ENCODE measurements at places on chromosomes 5 and 9.

DNA sequence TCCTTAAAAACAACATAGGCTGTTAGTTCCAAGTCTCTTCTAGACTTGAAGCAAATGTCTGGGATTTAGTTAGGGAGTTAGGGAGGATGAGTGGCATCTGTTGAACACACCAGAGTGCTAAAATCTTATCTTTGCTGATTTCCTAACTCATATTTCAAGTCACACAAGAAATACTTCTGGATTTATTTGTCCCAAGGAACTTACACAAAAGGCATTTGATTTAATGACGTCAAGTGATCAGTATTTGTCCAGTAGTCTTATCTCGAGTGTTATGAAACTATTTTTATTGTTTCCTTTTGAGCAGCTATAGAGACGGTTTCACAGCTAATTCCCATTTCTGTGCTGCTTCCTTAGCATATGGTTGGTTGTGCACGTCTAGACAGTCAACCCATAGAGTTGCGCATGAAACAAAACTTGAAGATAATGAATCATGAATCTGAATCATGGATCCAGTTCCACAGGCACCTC is 140.5 kb upstream of the TUT7 start:
- no peak for DNase-seq

DNA sequence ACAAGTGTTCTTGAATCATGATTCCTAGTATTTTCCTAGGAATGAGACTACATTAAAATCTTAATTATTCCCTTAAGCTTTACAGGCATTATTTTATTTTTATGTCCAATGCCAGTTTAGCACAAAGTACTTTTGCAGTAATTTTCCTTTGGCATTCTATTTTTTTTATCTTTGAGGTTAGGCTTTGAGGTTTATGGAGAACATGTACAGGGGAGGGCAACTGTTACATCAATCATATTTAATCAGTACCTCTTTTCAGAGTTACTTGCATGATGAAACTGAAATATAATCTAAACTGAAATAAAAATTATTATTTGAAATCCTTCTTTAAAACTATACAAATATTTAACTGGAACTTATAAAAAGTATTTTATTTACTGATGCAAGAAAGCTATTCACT is 118.2 kb upstream of the MPDZ start:
- no peak for DNase-seq

DNA sequence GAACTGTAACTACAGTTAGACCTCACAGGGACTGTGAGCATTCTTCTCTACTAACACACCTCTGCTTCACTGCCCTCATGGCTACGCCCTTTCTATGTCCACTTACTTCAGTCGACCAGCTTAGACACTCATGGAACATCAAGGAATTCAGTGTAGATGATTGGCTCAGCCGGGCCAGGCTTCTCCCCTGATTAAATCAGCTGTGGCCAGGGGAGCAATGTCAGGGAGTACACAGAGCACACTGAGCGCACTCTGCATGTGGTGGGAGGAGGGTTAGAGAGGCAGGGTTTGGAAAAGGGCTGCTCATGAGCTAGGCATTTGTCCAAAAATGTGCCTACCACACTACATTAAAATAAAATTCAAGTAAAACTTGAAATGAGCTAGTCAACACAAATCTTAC is 400.5 kb downstream of the ARRDC3 start:
- DNase-seq, result no peak

- no peak for DNase-seq
Observed at GRCh38 chr5:118435131-118435530, 553.2 kb downstream of the DTWD2 start.

DNA sequence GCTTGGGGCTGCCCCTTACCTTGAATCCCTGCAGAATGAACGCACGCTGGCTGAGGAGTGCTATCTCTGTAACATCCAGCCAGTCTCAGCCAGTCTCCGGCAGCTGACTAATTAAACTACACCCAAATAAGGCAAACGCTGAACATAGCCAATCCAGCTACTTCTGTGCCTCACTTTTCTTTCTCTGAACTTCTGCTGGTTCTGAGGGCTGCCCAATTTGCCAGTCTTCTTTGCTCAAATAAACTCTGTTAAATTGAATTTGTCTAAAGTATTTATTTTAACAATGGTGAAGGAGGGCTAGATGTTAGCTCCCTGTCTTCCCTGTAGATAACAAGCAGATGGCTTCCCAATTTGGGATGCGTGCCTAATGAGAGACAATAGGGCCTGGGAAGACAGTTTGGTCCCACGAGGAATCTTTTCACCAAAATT is 154.0 kb upstream of the NFIL3 start:
- no peak for DNase-seq

DNA sequence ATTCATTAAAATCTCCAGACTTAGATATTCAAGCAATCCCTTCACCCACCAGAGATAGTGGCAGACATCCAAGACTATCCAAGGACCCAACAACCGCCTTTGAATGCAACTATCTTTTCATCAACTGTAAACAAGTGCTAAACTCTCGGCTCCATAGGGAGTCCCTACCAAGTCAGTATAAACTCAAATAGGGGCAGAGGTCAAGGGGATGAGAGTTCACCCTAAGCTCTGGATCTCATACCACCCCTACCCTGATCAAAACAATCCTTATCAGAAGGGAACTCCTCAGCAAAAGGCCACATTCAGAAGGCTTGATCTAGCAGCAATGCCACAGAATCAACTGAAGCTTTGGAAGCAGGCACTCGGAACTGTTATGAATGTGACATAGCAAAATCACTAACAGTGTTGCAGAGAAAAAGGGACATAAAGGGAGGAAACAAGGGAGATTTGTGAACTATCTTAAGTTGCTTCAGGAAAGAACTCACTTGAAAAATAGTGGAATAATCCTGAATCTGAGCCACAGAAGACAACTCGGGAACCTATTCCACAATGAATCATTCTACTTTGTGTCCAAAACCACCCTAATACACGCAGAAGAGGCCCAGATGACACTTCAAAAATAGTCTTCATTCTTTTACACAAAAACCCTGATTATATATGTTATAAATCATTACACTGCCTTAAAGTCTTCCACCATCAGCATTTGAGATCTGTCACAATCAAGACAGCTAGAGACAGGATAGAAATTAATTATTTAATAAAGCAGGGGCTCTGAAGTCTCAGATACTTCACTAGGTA is 49.8 kb downstream of the NR6A1 start:
- DNase-seq, result no peak

DNA sequence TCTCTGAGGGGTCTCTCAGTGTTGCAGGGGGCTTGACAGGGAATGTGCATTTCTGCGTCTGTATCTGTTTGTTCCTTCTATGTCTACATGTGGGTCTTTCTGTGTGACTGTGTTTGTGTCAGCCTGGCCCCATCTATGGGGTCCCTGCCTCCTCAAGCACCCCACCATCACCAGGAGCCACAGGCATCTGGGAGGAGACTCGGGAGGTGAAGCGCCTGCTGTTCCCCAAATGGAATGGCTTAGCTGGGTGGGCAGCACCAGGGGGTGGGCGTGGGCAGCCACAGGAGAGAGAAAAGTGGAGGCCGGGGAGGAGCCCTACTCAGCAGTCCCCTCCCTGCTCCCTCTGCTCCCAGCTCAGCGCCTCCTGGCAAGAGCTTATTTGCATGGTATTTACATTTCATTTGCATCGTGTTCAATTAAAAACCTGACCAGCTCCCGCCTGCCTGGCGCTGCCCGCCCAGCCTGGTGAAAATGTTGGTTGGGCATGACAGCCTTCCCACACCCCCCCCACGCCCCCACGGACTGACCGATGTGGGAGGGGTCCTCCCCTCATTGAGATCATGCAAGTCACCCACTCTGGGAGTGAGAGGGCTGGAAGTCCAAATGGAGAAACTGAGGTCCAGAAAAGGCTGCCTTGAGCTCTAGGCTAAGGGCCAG is 50.5 kb downstream of the CXXC5 start:
- DNase-seq, result peak; percentile 91

- no peak for DNase-seq
Observed at GRCh38 chr5:150647275-150648251, 7.1 kb downstream of the SYNPO start.

DNA sequence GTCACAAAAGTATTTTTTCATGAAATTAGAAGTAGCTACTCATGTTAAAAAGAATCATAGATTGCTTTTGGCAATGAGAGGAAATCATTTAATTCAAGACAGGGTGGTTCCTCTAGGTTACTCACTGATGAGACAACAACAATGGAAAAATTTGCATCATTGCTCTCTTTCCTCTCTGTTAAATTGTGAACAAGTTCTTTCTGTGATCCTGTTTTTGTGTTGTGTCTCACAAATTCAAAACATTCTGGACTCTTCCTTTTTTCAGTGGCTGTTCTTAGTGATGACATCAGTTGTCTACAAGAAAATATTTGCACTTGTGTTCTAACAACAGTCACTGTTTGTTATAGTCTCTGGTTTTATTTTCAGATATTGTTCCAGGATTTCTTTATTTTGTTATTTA is 95.3 kb downstream of the XRCC4 start:
- DNase-seq, result peak; percentile 18
